ENCODE measurements at places on chromosomes 2 and 18.

GRCh38 chr18:23591011-23591410, 4.7 kb upstream of the NPC1 start:
- no peak for DNase-seq

GRCh38 chr2:240217431-240218301, 77.2 kb upstream of the OTOS start:
- DNase-seq, result no peak

DNA sequence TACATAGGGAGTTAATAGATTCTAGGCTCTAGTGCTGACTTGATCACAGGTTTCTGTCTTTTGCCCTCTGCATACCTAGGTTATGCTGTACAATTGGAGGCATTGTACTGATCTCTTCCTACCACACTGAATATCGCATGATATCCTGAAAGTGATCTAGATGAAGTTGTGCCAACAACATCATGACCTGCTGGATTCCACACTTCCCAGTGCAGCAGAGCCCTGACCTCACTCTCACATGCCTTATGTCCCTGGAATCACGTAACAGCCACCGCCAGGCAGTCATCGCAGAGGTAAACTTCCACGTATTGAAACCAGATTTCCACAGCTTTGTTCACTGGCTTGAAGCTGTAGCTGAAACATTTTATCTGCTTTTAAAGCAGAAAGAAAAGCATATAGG, 214.0 kb downstream of the ANKRD30B start:
- no peak for DNase-seq

- no peak for DNase-seq
Measured at GRCh38 chr18:58102018-58102417, 58.0 kb downstream of the NEDD4L start.

- no peak for DNase-seq
Measured at GRCh38 chr2:114472246-114472645, 29.8 kb downstream of the DPP10 start.

- no peak for DNase-seq
Measured at GRCh38 chr2:48146552-48146951, 240.3 kb upstream of the FBXO11 start.

DNA sequence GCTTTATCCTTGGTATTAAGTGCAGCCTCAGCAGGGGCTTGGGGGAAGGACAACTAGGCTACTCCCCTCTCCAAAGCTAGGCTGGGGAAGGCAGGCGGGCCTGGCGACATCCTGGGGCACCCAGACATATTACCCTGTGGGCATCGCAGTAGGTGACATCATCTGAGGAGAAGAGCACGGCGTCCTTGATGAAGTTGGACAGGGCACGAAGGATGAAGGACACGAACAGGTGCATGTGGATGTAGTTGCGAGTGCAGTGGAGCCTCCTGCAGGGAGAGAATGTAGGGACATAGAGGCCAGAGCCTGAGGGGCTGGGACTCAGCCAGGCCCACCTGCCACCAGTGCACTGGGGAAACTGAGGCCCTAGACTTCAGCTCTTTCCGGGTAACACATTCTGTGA, 32.3 kb downstream of the TMEM37 start:
- no peak for DNase-seq

DNA sequence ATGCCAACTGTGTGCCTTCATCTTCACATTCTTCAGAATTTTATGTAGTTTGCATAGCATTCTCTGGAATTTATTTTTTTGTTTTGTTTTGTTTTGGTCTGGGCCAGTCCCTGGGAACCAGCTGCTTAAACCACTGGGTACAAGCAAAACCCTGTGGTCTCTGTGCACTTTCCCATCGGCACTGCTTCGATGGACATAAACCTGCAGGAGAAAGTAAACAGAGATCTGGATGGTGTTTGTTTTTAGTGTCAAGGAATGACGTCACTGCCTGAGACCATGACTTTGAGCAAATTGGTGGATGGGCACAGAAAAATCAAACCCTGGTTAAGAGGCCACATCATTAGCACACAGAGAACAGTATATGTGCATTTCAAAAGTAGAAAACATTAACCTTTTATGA, 64.7 kb upstream of the RASGRP3 start:
- DNase-seq, result no peak

DNA sequence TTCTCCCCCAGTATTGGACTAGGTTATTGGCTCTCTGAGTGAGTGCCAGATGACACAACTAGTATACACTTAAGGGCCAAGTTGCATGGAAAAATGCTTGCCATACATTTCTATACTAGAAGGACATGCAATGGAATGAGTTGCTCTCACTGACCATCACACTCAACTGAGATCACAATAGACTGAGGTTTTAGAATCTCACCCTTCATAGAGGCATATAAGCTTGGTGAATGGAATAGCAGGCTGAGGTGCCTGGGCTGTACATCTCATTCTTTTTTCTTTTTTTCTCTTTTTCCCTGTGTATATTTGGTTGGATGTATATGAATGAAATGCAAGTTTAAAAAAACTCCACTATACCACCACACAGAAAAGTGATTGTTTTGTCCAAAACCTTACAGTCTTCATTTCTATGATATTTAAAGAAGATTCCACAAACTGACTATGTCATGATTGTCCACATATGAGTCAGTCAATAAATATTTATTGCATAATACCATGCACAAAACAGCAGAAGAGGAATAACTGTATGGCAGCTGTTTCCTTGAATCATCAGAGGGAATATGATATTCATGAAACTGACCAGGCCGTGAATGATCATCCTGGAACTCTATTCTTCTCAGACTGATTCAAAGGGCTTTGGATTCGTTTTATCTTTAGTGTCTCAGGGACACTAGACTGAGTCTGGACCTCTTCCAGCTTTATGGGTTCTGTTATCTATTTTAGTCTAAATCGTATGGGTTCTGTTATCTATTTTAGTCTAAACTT, 122.6 kb upstream of the STK17B start:
- no peak for DNase-seq

GRCh38 chr2:232532419-232532818, 6.5 kb downstream of the CHRND start:
- no peak for DNase-seq

- DNase-seq, result no peak
Measured at GRCh38 chr18:7104649-7105048, 12.9 kb downstream of the LAMA1 start.

- no peak for DNase-seq
Measured at GRCh38 chr2:206423147-206423546, 20.2 kb upstream of the ADAM23 start.

DNA sequence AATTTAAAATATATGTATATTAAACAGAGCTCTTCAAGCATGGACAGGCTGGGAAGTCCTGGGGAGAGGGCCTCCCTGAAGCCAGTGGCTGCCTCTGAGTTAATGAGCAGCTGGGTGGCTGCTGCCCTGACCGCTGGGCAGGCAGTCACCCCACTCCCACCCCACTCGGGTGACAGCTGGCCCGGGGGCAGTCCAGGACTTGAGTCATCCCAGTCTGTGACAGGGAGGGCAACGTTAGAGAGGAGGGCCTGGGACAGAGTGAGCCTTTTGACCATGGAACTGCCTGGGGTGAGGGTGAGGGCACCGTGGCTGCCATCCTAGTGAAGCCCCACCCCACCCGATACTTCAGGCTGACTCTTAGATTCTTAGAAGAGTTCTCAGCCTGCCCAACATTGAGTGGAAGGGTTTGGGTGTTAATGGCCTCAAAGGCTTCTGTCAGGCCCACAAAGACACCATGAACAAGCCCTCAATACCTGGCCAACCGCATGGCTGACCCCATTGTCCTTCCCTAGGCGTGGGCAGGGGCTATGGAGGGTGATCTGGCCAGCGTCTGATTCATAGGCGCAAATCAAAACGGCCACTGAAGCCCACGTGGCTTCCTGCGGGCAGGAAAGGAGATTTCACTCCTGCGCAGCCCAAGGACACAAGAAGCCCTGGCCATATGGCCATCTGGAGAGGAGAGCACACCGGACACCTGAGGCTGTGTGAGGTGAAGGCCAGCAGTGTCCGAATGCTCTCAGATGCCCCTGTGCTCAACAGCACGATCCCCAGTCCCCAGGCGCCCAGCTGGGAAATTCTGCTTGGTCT, 47.5 kb downstream of the MRPS5 start:
- no peak for DNase-seq
